PC-9 (cell line): ENCODE measurements at places on chromosomes 3 and 15. TPM values are rescaled to one million over a fixed set of nuclear protein-coding genes. Genes with fewer than 3 reads are reported as not detected.

Gene RTP3
- total RNA-seq: not detected in 2 replicates

DNA sequence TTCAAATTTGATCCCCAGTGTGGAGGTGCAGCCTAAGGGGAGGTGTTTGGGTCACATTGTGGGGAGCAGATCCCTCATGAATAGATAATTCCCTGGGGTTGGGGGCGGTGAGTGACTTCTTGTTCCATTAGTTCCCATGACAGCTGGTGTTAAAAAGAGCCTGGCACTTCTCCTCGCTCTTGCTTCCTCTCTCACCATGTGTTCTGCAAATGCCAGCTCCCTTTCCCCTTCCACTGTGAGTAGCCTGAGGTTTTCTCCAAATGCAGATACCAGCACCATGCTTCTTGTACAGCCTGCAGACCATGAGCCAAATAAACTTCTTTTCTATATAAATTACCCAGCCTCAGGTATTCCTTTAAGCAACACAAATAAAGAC lies 23.1 kb downstream of the RIOX2 start:
- H3K36me3 ChIP-seq: peaks cover 66% of the 10 kb centered on the region
- no peaks in the 10 kb centered on the region for H3K27me3 ChIP-seq
- no peak overlapping the region for H3K4me3 ChIP-seq

DNA sequence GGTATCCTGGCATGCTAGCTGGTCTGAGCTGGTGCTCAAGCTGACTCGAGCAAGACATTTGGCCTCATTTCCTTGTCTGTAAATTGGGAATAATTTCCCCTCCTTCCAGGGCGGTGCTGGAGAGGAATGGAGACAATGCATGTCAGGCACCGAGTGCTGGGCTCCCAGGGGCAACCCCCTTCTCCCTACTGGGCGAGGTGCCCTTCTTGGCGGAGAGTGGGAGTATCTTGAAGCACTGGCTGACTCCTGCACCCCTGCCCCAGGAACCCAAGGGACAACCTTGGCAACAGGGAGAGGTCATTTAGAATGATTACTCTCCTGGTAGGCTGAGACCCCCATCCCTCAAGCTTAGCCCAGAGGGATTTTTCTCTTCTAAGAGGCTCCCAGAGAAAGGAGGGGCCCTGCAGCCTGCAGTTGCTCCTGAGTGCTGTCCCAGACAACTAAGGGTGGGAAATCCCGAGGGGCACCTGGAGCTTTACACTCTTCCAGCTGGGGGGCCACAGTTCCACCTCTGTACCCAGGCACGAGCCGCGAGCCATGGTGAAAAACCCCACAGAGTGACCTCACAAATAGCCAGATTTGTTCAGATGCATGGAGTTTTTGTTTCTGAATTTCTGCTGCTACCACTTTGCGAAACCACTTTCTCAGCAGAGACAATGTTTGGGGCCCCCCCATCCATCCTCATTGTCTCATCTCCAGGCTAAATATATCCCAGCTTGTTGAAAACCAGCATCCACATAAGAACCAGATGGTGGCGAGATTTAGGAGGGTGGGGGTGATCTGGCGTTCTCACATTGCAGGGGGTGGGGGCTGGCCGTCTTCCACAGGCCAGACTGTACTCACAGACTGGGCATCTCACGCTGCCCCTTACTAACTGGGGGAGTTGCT lies 44.8 kb downstream of the ABTB1 start:
- H3K36me3 ChIP-seq: no peaks in the 10 kb centered on the region
- no peak overlapping the region for H3K27ac ChIP-seq
- no peaks in the 10 kb centered on the region for H3K4me1 ChIP-seq
- no peaks in the 10 kb centered on the region for H3K27me3 ChIP-seq

Gene CTXN2
- total RNA-seq: not detected in 2 replicates

DNA sequence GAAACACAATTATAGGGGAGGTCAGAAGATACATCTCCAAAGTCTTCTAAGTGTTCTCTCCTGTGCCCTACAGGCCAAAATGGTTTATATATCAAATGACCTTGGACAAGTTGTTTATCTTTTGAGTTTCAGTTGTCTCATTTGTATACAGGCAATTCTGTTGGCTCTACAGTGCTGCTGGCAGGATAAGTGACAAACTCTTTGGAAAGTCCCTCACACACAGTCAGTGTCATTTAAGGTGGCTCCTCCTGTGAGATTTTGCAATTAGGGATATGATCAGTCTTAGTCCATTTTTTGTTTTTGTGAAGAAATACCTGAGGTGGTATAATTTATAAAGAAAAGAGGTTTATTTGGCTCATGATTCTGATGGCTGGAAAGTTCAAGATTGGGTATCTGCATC lies 1035.8 kb upstream of the CFAP20DC start:
- DNase-seq: no peak
- H3K27me3 ChIP-seq: no peaks in the 10 kb centered on the region
- H3K27ac ChIP-seq: no peak overlapping the region
- no peak overlapping the region for H3K4me3 ChIP-seq
- no peaks in the 10 kb centered on the region for H3K36me3 ChIP-seq
- no peaks in the 10 kb centered on the region for H3K4me1 ChIP-seq

Gene WDR93
- total RNA-seq: 1.1 and 1.8 TPM in 2 replicates
